ENCODE measurements at places on chromosomes 13 and 19.

- no peak for DNase-seq
Measured at GRCh38 chr13:93249364-93250306, 23.0 kb downstream of the GPC6 start.

DNA sequence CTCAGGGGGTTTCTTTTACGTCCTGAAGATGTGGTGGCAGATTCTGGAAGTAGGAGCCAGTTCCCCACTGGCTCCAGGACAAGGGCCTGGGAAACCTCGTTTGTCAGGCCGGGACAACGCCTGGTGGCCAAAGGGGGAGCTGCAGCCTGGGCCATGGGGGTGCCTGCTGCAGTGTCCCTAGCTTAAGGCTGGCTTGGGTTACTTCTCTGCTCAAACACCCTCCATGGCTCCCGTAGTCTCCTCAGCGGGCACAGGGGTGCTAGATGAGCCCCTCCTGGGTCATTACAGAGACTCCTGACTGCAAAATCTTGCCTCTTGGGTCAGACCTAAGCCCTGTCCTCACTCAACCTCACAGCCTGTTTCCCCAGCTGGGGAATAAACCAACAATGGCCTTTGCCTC, 14.7 kb downstream of the CILP2 start:
- peak; percentile 36 for DNase-seq

- no peak for DNase-seq
Measured at GRCh38 chr13:113002206-113002912, 33.3 kb downstream of the MCF2L start.

GRCh38 chr19:41218615-41219507, at the start of gene AXL:
Gene AXL (plus strand): TSS chr19:41219223. CDS start chr19:41219393, 170 bp downstream.
- DNase-seq = no peak

DNA sequence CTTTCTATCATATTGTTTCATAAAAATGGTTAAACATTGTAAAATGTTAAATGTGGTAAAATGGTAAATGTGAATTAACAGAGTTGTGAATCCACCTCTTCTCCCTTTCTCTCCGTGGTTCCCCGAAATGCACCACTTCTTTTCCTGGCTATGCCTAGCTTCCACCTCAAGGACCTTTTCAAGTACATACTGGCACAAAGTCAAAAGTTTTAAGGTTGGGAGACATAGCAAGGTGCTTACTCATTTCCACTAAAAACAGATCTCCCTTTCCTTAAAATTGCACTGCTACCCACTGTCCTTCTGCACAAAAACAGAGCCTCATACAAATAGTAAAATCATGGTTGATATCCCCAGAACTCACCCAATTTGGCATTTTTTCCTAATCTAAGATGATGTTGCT, 558.2 kb downstream of the SLITRK6 start:
- no peak for DNase-seq

DNA sequence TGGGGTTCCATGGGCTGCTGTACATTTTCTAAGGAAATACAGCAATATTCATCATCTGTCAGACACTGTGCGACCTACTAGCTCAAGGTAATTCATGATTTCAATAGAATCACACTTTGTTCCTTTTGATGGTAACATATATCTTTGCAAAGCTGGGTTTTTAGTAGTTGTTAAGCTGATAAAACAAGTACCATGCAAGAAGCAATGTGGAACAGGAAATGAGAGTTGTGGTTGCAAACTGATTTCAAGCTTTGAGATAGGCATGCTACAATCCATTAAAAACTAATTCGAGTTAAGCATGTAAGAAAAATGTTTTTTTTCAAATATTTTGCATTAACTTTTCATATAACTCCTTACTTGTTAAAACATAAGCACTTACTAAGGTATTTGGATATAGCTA, 6.8 kb upstream of the MBNL2 start:
- no peak for DNase-seq

DNA sequence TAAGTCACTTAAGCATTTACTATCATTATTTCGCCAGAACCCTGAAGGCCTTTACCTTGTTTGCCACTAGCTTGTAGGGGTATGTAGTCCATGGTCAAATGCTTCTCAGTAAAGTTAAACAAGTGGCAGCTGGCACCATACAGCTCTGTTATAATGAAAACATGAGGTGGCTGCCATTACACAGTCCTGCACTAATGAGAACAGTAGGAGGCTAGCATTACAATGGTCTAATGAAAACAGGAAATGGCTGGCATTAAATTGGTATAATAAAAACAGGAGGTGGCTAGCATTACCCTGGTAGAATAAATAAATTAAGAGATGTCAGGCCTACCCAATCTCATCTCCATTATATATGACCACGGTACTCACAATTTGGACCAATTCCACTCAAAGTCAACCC, 107.5 kb downstream of the PCDH17 start:
- DNase-seq = no peak

GRCh38 chr13:82506805-82507414, 1375.4 kb downstream of the SLITRK1 start:
- no peak for DNase-seq

DNA sequence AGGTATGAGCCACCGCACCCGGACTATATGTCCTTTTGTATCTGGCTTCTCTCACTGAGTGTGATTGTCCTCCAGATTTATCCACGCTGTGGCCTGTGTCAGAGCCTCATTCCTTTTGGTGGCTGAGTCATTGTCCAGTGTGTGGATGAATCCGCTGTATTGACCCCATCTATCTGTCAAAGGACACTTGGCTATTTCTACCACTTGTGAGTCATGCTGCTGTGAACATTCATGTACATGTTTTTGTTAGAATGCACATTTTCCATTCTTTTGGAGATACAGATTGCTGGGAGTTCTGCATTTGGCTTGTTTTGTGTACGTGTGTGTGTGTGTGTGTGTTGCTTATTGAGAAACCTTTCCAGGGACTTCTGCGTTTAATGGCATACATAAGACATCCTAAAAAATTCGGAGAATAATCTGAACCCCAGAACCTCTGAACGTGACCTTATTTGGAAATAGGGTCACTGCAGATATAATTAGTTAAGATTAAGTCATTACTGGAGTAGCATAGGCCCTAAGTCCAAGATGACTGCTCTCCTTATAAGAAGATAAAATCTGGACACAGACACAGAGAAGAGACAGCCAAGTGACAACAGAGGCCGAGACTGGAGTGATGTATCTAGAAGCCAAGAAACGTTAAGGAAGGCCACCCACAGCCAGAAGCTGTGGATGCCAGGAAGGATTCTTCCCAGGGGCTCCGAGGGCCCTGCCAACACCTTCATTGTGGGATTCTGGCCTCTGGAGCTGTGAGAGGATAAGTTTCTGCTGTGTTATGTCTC, 4.9 kb upstream of the GIPC3 start:
- peak; percentile 77 for DNase-seq

DNA sequence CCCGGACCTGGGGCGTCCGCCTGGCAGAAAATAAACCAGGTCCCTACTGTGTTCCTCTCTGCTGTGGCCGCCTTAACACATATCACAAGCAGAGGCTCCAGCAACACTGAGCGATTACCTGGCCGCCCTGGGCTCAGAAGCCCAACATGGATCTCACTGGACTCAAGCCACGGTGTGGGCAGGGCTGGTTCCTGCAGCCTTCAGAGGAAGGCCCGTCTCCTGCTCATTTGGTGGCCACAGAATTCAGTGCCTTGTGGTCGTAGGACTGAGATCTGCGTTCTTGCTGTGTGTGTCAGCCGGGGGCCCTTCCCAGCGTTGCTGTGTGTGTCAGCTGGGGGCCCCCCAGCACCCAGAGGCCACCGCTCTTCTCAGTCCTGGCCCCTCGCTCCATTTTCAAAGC, 30.2 kb downstream of the C2CD4C start:
- no peak for DNase-seq

DNA sequence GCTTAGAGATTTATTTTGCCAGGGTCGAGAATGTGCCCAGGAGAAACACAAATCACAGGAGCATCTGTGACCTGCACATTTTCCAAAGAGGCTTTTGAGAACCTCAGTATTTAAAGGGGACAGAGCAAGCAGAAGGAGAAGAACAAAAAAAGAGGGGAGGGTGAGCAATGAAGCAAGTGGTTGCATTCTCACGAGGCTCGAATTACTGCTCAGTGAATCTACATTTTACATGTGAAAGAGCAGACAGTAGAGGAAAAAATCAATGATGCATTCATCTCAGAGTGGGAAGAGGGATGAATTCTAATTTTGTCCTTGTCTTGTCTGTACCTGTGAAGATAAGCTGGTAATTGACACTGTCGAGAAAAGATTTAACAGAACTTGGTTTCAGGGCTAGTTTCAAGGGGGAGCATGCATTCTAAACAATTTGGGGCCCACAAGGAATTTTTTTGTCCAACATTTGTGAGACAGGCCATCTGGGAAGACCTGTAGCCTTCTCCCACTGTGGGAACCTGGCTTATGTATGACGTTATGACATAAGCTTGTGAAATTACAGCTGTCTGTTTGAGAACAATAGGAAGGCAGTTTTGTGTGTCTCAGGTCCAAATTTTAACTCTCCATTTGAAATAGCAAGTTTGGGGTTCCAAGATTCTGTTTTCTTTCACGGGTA, 855.1 kb downstream of the SLITRK5 start:
- DNase-seq = no peak

- no peak for DNase-seq
Measured at GRCh38 chr19:47740866-47741519, 4.4 kb upstream of the NOP53 start.

DNA sequence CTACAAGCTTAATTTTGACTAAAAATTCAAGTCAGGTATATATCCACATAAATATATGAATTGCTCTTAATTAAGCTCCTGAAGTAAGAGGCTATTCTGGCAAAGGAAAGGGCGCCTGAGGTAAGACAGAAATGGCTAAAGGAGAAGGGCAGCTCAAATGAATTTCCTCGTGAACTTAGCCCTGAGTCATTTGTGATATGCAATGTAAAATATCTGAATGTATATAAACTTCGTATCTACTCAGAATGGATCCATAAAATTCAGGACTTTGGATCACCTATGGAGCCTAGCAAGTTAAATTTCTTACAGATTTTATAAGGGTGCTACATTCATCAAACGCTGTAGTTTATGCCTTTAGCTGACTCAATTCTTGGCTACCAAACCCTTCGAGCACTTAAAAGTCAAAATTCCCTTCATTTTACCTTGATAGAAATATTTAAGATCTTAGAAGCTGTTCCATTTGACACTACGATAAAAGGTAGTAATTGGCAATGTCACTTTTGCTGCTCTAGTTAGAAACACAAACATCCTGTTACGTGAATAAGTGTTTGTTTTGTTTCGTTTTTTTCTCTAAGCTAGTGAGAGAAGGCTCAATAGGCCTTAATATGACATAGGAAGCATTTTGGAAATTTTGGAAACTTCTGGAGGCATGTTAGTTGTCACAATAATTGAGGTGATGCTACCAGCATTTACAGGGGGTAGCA, 69.2 kb downstream of the DIAPH3 start:
- no peak for DNase-seq

- no peak for DNase-seq
Measured at GRCh38 chr13:96710166-96710862, 284.0 kb downstream of the OXGR1 start.

GRCh38 chr19:44499559-44499958, 763 bp downstream of the ZNF180 start:
- no peak for DNase-seq
